ENCODE measurements at places on chromosomes 7 and 10.

GRCh38 chr10:44280226-44281014 lies 104.5 kb downstream of the CXCL12 start:
- DNase-seq = no peak

DNA sequence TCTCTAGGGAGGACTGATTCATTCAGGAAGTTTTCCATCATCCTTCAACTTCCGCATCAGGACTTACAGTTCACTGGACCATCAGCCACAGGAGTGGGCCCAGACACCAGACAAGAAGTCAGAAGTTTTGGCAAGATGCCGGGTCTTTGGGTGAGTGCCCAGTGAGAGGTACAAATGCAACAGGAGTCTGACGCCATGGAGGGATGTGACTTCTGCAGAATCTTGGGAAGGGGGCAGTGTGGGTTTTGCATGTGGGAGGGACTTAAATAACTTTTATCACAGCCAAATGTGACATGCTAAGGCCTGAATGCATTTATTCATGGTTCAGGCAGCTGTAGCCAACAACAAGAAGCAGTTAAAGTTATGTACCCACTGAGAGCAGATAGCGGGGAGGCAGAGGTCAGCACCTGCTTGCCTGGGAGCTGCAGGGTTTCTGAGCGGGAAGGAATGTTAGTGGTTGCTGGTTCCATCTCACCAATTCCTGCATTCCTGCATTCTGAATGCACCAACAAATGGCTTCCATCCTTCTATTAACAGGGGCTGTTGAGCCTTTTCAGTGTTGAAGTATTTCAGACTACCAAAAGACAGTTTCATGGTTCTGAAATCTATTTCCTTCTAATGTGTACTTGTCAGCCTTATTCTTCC lies 375.2 kb downstream of the PAXIP1 start:
- DNase-seq = no peak

DNA sequence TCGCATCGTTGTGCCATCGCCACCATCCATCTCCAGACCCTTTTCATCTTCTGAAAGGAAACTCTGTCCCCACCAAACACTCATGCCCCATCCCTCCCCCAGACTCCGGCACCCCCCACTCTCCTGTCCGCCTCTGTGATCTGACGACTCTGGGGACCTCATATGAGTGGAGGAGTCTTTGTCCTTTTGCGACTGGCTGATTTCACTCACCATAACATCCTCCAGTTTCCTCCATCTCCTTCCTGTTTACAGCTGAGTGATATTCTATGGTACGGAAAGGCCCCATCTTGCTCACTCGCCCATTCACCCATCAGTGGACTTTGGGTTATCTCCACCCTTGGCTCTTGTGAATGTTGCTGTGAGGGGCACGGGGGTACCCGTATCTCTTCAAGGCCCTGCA lies 11.8 kb upstream of the INSIG1 start:
- no peak for DNase-seq

GRCh38 chr7:87671-88070 lies 104.7 kb upstream of the FAM20C start:
- no peak for DNase-seq

GRCh38 chr7:138616085-138616484 lies 85.1 kb downstream of the SVOPL start:
- DNase-seq = no peak

Data from left colon (tissue), 2 donors.